H4 (cell line): ENCODE measurements at places on chromosomes 1 and 21.

DNA sequence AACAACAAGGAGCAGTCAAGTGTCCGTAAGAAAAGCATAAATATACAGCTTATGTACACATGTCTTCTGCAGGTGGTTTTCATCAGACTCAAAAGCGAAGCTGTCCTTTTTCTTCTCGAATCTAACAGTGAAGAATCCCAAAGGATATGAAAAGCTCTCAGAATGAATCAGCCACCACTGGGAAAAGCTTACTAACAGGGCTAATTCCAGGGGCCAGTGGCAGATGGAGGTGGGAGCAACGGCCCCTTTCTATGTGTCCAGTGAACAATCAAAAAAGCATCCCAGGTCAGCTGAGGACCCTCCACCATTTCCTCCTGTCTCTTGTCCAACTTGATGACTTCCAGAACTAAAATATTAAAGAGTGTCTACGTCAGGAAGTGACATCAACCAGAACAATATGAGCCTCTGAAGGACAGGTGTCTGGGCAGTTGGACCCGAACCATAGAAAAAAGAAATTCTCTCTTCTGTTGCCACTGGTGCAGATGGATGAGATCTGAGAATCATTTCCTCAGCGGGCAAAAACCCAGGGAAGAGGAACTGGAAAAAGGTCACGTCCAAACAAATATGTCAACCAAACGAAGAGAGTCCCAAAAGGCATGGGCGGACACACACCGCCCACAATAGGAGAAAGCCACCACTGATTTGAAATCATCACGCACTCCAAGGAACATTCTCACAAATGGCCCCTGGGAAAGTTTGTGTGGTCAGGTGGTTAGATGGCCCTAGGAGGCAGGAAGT lies 70.4 kb upstream of the TIAM1 start:
- DNase-seq: no peak

DNA sequence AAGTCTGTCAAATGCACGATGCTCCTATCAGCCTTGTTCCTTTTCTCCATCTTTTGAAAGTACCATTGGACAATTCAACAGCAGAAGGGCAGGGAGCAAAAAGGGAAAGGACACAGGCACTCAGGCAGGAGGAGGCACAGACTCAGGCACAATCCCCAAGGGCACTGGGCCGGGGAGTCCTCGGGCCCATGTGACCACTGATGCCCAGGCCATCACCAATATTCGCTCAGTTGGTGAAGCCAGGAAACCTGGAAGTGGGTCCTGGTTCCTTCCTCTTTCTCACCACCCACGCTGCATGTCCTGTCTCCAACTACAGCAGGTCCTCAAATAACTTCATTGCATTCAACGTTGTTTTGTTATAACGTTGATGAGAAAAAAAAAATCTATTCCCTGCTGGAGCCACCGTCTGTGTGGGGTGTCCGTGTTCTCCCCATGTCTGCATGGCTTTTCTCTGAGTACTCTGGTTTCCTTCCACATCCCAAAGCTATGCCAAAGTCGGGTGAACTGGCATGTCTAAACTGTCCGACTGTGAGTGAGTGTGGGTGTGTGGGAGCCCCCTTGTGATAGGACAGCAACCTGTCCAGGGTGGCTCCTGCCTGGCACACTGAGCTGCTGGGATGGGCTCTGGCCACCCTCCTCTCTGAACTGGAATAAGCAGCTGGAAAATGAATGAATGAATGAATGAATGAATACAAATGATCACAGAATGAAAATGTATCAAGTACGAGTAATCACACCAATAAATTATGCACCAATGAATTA lies 12.5 kb downstream of the NID1 start:
- no peak for DNase-seq

GRCh38 chr1:219813294-219813693 lies 115.1 kb downstream of the SLC30A10 start:
- DNase-seq: no peak

- no peak for DNase-seq
Observed at GRCh38 chr1:164472841-164473240, 86.1 kb upstream of the PBX1 start.

DNA sequence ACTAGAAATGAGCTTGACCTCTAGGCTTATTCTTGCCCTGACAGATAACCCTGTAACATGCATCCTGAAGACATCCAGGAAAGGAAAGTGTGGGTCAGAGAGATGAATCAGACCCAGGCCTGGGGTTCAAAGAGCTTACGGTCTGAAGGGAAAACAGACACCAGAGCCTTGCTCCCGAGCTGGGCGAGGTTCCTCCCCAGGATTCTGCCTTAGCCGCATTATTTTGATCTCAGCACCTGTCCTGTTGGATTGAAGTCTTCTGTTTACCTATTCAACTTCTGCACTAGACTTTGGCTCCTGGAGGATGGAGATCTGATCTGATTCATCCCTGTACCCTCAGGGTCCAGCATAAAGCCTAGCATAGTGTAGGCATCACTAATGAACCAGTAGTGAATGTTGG lies 1.9 kb downstream of the CYP4B1 start:
- no peak for DNase-seq

GRCh38 chr1:152506899-152507498 lies 3.6 kb upstream of the LCE5A start:
- no peak for DNase-seq

DNA sequence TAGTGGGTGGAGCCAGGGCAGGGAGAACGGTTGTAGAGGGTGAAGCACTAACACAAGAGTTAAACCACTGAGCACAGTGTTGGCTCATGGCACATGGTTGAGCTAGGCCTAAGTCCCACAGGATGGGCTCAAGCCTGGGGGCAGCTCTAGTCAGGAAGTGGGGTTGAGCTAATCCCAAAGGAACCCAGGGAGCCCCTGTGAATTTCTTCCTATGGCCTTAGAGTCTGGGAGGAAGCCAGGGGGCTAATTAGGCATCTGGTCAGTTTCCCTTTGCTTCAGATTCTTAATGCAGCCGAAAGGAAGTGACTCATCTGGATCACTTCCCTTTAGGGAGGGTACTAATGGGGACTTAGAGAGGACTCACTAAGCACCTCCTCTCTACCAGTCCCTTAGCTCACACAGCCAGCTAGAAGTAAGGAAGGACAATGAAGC lies 10.1 kb downstream of the CFAP45 start:
- peak; percentile 92 for DNase-seq

- DNase-seq: no peak
Observed at GRCh38 chr1:43924516-43924915, 9.1 kb upstream of the ARTN start.

DNA sequence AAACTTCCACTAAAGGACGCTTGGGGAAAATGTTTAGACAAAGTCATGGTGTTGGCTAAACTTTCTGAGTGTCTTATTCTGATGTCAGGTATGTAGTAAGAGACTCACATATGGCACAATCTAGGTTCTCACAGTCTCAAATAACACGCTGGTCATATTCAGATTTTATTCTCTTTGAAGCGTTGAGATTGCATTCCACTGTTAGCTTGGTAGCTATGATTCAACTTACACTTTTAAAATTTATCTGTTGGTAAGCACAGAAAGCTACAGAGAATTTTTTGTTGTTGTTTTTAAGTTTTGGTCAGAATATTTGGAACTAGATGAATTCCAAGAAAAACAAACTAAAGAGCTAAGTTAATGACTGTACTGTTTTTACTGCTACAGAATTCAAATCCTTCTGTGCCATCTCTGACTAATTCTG lies 126.7 kb downstream of the PRRX1 start:
- DNase-seq: peak; percentile 11

DNA sequence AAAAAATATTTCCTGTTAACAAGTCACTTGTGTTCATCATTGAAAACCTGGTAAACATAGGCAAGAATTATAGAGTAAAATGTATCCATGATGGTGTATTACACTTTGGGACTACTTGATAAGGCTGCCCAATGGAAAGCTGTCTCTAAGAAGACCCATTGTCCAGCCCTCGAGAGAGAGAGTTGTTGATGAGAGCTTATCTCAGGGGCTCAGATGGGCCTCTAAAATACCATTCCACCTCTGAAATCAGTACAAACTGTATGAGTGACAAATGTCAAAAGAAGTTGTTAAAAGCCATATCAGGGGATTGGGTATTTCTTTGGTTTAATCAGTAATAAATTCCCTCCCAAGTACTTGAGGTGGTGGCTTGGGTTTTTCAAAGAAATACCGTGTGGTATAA lies 96.1 kb downstream of the KCNK1 start:
- DNase-seq: no peak

DNA sequence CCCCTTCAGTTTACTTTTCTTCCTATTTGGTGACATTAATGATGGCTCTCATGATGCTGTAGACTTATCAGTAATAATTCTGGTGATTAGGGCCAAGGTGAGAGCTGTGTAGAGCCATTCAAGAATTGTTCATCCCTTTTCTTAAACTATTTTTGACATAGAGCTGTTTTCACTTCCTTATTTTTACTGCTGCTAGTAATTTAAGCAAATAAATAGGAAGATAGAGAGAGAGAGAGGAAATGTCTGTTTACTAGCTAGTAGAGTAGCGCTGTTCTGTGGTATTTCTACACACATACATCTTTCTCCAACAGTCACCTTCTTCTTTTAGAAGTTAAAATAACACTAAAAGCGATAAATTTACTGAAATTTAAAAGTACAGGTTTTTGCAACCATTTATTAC lies 678.0 kb upstream of the ZP4 start:
- no peak for DNase-seq

DNA sequence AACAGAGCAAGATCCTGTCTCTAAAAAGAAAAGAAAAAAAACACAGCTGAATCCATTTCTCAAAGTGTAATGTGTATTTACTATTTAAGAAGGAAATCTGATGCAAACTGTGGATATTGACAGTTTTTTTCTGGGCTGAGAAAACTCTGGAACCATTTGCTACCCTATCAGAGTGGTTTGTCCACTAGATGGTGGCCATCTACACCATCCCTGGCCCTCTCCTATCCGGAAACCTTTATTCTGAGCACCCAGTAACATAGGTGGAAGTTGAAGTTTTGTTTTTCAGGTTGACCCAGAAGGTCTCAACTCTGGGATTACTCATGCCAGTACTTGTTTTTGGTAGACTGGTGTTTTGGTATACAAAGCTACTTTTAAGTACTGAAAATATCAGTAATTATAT lies 20.2 kb downstream of the ECHDC2 start:
- DNase-seq: no peak

DNA sequence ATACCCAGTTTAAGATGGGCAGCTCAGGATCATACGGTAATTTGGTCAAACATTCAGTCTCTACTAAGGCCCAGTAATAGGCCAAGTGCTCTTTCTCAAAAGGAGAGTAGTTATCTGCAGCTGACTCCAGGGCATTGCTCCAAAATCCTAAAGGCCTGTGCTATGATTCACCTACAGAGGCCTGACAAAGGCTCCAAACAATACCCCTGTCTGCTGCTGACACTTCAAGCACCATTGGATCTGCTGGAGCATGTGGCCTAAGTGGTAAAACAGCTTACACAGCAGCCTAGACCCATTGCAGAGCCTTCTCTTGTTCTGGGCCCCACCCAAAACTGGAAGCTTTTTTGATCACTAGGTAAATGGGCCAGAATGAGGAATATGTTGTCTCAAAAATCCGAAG lies 22.8 kb downstream of the SLAMF7 start:
- no peak for DNase-seq

DNA sequence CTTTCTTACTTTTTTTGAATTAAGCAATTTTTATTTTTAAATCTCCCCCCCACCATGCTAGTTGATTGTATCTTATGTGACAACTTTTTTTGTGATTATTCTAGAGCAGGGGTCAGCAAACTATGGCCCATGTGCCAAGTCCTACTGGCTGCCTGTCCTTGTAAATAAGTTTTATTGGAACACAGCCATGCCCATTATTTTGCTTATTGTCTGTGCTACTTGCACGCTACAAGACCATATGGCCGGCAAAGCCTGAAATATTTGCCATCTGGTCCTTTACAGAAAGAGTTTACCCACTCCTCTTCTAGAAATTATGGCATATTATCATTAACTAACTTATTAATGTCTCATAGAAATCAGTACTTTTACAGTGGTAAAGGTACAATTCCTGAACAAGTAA lies 51.7 kb downstream of the AK5 start:
- DNase-seq: no peak

DNA sequence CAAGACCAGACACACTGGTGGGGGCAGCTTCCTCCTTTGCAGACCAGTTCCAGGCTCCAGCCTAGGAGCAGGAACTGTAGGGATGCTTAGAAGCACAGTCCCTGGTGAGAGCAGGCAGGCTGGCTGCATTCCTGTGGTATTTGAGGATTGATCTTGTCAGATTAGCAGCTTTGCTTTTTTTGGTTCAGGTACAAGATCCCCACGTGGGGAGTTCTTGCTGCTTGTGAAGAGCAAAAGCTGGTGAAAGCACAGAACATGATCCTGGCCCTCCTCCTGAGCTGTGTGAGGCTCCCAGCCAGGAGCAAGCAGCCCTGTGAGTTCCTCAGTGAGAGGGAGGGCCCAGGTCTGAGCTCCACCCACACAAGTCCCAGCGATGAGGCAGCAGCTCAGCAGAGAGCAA lies 75.3 kb upstream of the ARTN start:
- DNase-seq: peak; percentile 98

DNA sequence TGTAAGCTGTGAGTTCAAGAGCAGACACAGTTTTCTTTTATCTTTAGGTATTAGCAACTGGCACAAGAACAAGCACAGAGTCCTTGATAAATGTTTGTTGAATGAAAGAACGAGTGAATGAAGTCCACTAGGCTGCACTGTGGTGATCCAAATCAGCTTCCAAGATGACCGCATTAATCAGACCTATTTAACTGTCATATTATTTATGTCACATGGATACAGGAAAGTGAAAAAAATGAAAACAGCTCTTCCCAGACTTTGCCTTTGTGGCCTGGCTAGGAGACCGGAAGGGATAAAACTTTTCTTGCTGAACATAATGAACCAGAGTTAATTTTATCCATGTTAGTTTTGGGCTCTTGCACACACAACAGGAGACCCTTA lies 261.3 kb downstream of the TNR start:
- DNase-seq: no peak

DNA sequence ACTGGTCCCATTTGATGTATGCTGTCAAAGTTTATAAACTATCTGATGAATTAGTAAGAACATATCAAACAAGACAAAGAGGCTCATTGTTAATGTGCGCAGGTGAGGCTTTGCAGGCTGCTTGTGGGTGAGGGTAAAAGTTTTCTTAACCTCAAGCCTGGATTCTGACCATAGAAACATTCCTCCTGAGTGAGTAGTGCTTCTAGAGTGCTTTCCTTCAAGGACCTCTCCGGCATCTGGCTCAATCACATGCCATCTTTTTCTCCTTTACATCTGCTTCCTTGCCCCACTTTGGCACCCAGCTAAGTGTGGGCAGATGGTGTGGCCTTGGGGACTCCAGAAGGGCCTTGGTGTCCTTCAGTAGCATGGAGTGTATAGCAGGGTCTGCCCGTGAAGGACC lies 104.0 kb downstream of the ROR1 start:
- peak; percentile 81 for DNase-seq

GRCh38 chr1:203528976-203529835 lies 35.3 kb downstream of the OPTC start:
- no peak for DNase-seq

- DNase-seq: no peak
Observed at GRCh38 chr1:227560393-227561173, 2.8 kb upstream of the ZNF678 start.

- DNase-seq: no peak
Observed at GRCh38 chr1:204420039-204421004, 8.7 kb upstream of the PPP1R15B start.

DNA sequence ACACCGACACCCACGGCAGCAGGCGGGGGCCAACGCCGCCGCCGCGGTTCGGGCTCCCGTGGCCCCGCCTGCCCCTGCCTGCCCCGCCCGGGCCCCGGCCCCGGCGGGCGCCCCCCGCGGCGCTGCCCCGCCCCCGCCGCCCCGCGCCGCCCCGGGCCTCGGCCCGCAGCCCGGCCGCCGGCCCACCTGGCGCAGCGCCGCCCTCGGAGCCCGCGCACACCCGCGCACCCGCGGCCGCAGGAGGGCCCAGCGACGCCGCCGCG lies at the start of gene WNT3A:
Gene WNT3A, plus strand, starts transcription at position 213 of the 263 bp plus-strand sequence. CDS start 131 bp downstream, outside the sequence.
- no peak for DNase-seq

- no peak for DNase-seq
Observed at GRCh38 chr1:201267481-201268229, 15.7 kb upstream of the PKP1 start.
